D721Med (cell line): ENCODE measurements at places on chromosomes 13 and 19.

DNA sequence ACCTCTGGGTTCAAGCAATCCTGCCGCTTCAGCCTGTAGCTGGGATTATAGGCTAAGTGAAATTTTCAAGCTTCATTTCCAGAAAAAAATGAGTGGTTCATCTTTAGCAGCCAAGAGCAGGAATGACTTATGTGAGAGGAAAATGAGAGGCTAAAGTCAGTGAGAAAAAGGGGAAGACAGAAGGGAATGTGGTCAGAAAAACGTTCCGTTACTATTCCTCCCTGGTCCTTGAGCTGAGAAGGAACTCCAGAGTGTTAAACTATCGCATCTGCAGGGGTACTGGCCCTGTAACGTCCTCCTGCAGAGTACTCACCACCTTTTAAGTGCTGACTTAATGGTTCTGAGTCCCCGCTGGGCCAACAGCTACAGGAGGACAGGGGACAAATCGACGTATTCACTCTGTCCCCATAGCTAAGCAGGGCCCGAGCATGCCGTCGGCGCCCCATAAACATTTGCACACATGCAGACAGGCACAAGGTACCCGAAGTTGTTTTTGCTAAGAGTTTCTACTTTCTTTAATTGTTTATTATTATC lies 88.1 kb downstream of the FLT1 start:
- DNase-seq: no peak

- no peak for DNase-seq
Observed at GRCh38 chr19:52963247-52963618, 552 bp upstream of the ZNF816 start.

GRCh38 chr19:35249848-35250711 lies 1.3 kb downstream of the LSR start:
- no peak for DNase-seq

GRCh38 chr13:103540382-103540765 lies 474.2 kb upstream of the SLC10A2 start:
- no peak for DNase-seq

- DNase-seq: peak; percentile 52
Observed at GRCh38 chr19:8451885-8452284, 7.1 kb downstream of the HNRNPM start.

- no peak for DNase-seq
Observed at GRCh38 chr13:57837801-57838200, 206.3 kb downstream of the PCDH17 start.
